ENCODE measurements at places on chromosomes 5 and 9.

GRCh38 chr9:33436445-33436844, 10.9 kb downstream of the AQP3 start:
- no peak for DNase-seq

DNA sequence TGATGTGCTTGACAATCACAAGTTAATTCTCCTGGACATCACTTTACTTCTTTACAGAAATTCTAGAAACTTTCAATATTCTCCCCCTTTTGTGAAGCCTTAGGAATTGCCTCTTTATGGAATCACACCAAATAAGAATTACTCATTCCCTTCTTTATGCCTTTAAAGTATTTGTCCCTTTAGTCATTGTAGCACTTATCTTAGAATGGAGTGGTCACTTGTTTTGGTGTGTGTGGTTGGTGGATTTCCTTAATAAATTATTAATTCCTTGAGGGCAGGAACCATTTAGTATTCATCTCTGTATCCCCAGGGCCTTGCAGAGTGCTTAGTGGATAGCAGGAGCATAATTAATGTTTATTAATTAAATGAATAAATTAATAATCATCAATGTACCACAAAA, 307.0 kb downstream of the ARRDC3 start:
- DNase-seq = no peak

DNA sequence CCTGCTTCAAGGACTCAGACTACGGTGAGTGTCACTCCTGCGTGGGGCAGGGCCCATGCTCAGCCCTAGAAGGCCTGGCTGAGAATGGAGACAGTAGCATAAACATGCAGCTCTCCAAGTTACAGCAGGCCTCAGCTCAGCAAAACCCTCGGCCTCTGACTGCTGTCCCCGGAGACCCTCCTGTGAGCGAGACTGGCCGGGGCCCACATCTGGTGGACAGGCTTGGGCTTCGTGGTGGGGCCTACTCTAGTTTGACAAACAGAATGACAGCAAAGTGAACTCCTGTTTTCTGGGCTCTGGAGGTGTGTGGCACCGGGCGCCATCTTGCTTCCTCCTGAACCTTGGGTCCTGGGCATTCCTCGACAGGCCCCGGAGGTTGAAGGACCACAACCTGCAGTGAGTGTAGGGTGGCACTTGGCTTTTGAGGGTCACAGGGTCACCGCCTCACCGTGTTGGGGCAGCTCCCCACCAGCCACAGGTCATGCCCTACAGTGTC, 97.5 kb downstream of the PHF2 start:
- DNase-seq = no peak

GRCh38 chr5:18375641-18376040, 741.4 kb downstream of the TAF11L14 start:
- DNase-seq = no peak

- DNase-seq = no peak
Observed at GRCh38 chr9:126505697-126506346, 107.9 kb upstream of the LMX1B start.

DNA sequence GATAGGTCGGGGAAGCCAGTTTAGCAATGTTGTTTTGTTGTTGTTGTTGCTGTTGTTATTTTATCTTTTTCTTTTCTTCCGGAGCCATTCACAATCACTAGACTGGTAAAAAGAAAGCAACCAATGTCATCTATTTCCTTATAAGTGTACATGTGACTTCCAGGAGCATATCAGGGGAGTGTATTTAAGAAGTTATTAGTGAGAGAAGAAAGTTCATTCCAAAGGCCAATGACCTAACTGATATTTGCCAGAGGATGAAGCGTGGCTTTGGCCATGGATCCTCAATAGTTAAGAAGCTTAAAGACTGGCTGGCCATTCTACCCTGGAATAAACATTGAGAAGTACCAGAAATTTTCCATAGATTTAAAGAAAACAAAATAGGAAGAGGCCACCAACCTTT, 341.4 kb upstream of the RFX3 start:
- no peak for DNase-seq

- DNase-seq = no peak
Observed at GRCh38 chr5:115180165-115180709, 10.5 kb upstream of the TRIM36 start.
